ENCODE measurements at places on chromosomes 5 and 9.

- DNase-seq = no peak
These were observed 166.9 kb downstream of the SNCAIP start for GRCh38 chr5:122478741-122479442.

DNA sequence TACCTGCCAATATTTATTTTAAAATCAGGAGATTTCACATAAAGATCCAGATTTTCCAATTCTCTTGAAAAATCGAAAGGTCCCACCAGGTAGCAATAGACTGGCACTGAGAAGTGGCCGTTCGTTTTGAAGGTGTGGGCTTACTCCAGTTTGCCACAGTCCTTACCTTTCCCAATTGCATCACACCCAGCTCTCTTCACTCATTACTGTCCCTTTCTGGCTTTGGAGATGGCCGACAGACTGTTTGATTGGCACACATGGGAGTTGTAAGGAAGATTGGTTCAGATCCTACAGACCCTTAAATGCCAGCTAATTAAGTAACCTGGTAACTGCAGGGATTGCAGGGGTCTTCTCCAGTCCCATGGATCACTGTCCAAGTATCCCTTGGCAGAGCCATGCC, 68.7 kb upstream of the LARP1 start:
- DNase-seq = no peak

DNA sequence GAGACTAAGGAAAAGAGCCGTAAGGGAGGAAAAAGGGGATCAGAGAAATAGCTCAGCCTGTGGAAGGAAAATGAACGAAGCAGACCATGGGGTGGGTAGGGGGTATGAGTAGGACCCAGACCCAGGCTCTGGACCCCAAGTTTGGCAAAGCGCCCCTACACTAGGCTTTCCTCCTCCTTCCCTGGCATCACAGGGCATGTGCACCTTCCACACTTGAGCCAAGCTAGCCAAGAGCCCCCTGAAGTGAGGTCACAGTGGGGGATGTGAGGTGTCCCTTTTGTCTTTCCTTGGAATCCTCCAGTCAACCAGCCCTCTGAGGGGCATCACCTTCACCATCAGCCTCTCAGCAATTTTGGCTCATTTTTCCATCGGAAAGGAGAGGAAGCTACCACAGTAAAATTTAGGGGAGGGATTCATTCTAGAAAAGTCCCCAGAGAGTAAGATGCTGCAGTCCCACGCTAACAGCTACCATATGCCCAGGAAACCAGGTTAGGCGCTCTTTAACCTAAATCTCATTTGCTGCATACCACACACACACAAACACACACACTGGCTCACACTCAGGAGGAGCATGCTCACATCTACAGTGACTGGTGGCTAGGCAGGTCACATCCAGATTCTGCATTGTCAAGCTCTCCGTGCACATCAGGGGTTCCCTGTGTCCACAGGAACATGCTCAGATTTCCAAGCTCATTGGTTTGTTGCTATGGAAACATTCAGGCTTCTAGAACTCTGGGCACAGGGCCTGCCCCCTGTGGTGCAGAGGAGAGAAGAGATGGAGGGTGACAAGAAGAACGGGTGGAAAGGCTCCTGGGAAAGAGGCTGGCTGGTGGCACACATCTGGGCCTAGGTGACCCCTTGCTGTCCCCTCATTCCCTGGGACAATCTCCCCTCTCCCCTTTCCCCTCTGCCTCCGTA, 9.9 kb downstream of the REEP2 start:
- no peak for DNase-seq

DNA sequence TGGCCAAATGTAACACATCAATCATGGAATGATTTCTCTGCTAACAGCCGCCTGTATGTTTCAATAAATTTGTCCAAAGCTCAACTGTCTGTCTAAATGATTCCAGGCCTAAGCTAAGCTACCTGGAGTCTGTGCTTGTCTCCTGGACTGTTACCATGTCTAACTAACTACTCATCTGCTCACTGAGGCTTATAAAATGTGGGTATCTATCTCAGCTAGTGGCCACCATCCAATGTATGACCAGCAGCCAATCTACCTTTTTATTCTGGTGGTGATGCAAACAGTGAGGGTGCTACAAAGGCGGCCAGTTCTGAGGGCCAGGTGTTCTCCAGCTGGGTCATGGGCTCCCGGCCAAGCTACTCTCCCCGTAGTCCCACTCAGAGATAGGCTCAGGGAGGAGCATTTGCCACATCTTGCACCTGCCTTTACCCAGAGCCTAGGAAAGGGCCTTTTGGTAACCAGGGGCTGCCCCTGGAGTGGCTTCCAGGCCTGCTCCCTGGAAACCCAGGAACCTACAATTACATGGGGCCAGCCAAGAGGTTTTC, 59.1 kb downstream of the PFDN1 start:
- DNase-seq = no peak

GRCh38 chr5:167507463-167508233, 783.8 kb upstream of the WWC1 start:
- DNase-seq = no peak

GRCh38 chr5:17120209-17120608, 97.2 kb upstream of the BASP1 start:
- DNase-seq = no peak

- DNase-seq = no peak
These were observed 22.0 kb upstream of the GNAQ start for GRCh38 chr9:78053627-78054026.

GRCh38 chr5:120419127-120419526, 45.0 kb upstream of the PRR16 start:
- DNase-seq = no peak

- no peak for DNase-seq
These were observed 229.7 kb downstream of the MRPS30 start for GRCh38 chr5:45038366-45038987.

- DNase-seq = no peak
These were observed 267.7 kb upstream of the SMARCA2 start for GRCh38 chr9:1747417-1747967.

DNA sequence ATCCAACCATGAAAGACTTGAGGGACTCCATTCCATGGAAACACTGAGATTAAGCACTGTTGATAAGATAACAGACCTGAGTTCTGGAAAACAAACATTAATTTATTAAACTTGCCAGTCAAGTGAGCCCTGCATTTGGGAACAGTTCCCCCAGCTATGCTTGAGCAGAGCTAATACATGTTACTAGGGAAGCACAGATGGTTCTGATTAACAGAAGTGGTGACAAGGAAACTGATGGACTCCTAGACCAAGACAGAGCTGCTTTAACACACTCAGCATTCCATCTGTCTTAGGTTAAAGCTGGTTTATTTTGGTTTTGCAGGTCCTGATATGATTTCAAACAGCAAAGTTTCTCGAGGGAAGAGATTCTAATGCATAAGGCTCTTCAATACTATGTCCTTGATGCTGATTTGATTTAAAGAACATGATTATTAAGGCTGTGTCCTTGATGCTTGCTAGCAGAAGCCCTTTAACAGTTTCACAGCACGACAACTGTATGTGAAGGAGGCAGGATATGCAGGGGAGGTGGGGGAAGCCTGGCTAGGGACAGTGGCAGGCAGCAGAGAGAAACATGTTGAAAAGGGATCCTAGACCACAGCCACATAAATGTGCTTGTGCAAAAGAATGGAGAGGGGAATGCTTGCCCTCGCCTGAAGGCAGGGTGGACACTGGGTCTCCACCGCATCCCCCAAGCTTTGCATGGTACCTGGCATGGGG, 66.2 kb downstream of the ACTBL2 start:
- no peak for DNase-seq
